ENCODE measurements at places on chromosomes 2 and 18. TPM values are rescaled to one million over a fixed set of nuclear protein-coding genes. Genes with fewer than 3 reads are reported as not detected.

GRCh38 chr2:217949447-217949846 is 53.3 kb downstream of the TNS1 start:
- no peak for DNase-seq

- DNase-seq = no peak
Measured at GRCh38 chr2:118243031-118243430, 154.8 kb downstream of the INSIG2 start.

GRCh38 chr2:239732666-239733010 is 292.5 kb downstream of the NDUFA10 start:
- no peak for DNase-seq

The COL4A4 gene
- 3.6 TPM for polyA plus RNA-seq

The CXCR1 gene
- polyA plus RNA-seq = 0.09 TPM

- DNase-seq = peak; percentile 73
Measured at GRCh38 chr2:172931918-172932520, 143.6 kb upstream of the MAP3K20 start.

GRCh38 chr2:9763356-9764152 is 79.7 kb upstream of the TAF1B start:
- DNase-seq = no peak

- no peak for DNase-seq
Measured at GRCh38 chr2:176646033-176646615, 376.9 kb downstream of the MTX2 start.

DNA sequence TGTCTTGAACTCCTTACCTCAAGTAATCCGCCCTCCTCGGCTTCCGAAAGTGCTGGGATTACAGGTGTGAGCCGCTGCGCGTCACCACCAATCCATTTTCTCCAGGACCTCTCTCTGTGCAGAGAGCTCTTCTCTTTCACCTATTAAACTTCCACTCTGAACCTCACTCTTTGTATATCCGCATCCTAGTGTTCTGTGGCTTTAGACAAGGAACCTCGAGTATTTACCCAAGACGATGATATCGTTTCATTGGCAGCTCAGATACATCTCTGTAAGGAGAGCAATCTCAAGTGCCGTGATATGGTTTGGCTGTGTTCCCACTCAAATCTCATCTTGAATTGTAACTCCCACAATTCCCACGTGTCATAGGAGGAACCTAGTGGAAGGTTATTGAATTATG is 15.1 kb upstream of the WDR33 start:
- DNase-seq = no peak

GRCh38 chr2:237185553-237185925 is 99.8 kb downstream of the COPS8 start:
- DNase-seq = no peak

The ANKRD62 gene
- not detected for polyA plus RNA-seq

GRCh38 chr18:2526329-2526728 is 45.0 kb downstream of the METTL4 start:
- DNase-seq = no peak

DNA sequence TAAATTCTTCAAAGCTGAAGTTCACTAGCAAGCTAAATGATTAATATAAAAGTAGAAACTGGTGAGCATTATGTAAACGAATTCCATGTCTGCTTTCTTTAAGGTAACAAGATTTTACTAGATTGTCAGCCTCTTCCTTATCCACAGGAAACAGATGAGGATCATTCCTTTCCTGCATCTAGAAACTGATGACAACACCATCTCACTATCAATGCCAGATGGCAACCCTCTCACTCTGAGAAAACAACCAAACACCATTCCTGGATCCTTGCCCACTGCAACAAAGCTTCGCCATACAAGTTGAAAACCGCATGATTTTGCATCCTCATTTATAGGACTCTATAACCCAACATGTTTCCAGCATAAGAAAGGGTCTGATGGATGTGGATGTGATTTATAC is 122.9 kb downstream of the ZNF521 start:
- DNase-seq = peak; percentile 42

The INPP5D gene
- 3.6 TPM for polyA plus RNA-seq

GRCh38 chr2:3628800-3629199 is 29.2 kb upstream of the ALLC start:
- peak; percentile 55 for DNase-seq

GRCh38 chr2:152525277-152525838 is 190.4 kb downstream of the FMNL2 start:
- DNase-seq = peak; percentile 63

DNA sequence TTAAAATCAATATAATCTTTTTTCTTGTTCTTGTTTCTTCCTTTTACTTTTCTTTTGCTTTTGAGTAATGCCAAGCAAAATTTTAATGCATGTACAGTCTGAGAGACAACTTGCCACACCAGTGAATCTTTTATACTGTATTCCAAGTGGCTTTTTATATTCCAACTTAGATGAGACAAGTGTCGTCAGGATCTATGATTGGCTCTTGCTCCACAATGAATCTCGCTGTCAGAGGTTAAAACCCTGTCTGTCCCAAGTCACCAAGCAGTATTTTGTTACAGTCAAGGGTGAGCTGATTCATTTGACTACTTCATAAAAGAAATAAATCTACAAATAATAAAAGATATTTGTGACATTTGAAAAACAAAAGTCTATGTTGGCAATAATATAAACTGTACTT is at the start of gene MSTN:
MSTN (minus strand) TSS at position 129 of the 400 bp plus-strand sequence. CDS start 133 bp downstream, outside the sequence.
- no peak for DNase-seq

DNA sequence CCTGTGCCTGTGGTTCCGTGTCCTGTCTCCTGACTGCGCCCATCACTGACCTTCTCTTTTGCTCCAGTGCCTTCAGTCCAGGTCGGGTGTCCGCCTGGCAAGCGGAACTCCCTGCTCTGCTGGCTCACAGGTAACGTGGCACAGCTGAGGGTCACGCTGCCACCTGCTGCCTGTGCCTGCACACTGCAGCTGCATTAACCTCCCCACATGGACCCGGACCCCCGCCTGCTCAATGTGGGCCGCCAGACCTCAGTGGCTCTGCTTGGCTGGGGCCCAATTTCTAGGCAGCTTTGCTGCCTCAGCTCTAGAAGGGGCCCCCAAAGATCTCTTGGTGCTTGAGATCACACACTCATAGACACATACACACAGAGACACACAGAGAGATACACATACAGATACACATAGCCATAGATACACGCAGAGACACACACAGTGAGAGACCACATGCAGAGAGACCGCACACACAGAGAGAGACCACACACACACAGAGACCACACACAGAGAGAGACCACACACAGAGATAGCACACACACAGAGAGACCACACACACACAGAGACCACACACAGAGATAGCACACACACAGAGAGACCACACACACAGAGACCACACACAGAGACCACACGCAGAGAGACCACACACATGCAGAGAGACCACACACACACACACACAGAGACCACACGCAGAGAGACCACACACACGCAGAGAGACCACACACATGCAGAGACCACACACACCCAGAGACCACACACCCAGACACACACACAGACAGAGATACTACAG is 14.9 kb upstream of the CNNM3 start:
- peak; percentile 87 for DNase-seq

DNA sequence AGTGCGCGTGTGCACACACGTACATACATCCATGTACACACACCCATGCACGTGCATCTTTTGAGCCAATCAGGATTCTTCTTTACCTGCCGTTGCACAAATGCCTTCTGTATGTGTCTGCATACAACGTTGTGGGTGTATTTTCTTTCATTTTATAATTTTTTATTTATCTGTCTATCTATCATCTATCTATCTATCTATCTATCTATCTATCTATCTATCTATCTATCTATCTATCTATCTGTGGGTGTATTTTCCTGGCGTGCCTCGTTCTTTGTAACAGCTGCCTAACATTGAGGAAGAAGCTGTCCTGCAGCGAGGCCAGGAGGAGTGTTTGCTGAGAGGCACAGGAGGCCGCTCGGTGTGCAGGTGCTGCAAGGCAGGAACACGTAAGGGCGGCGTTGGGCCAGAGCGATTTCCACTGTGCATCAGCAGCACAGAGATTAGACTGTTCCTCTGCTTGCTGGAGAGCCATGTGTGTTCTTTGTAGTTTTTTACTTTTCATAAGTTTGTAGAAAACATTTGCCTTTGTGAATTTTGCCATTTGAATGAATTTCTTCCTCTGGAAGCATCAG is 84.4 kb downstream of the DGKD start:
- DNase-seq = no peak

- no peak for DNase-seq
Measured at GRCh38 chr18:10995550-10995949, 153.8 kb downstream of the PIEZO2 start.

The C2orf66 gene
- polyA plus RNA-seq = 0.07 TPM

DNA sequence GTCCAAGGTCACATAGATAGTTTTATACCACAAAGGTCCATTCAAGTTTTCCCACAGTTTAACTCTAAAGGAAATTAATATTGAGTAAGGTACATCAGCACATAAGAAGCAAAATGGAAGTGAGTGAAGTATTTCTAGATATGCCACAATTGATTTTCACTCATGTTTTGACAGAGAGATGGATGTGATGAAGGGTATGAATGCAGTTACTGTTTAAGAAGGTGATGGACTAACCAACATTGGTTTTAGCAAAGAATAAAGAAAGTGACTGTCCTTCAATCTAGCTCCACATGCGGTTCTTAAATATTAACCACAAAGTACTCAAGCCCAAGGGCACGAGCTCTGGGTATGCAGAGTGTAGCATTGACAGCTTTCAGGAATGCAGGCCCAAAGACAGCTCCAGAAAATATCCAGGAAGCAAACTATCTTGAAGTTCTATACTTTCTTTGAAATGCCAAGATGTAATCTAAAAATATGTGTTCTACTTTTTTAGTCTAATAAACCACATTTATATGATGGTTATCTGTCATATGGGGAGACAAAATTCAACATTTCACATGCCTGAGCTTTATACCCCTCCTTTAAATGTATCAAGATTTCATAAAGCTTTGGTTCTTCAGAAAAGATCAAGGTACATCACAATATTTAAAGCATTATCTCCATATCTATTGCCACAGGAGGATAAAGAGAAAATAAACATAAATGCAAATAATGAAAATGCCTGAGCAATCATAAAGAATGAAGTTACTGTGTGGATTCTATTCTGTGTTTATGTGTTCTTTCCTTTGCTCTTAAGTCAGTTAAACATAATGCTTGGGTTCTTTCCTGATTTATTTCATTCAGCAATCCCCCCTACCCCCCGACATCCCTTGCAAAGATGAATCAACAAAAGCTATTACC is 6.7 kb upstream of the SCN1A start:
- DNase-seq = no peak

DNA sequence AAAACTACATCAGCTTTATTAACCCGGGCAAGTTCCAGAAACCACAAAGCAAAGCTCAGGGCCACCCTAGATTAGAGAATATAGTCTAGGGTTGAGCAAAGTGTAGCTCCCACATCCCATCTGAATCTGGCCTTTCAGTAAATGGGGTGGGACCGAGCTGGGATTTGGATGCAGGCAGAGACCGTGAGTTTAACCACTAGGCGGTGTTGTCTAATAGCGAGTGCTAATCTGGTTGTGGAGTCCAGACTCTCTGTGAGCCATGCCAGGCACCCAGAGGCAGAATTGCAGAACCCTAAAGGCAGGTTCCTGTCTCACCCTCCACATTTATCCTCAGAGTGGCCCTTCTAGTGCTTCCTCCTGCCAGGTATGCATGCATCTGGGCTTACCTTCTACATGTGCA is 435.9 kb downstream of the TSN start:
- peak; percentile 46 for DNase-seq

GRCh38 chr18:49663899-49664890 is 102.3 kb downstream of the LIPG start:
- DNase-seq = peak; percentile 78

The CARF gene
- 2.8 TPM for polyA plus RNA-seq

The GULP1 gene
- polyA plus RNA-seq = 3.5 TPM

The PPM1G gene
- 35.0 TPM for polyA plus RNA-seq

- DNase-seq = no peak
Measured at GRCh38 chr2:112683550-112684414, 37.0 kb upstream of the NT5DC4 start.

DNA sequence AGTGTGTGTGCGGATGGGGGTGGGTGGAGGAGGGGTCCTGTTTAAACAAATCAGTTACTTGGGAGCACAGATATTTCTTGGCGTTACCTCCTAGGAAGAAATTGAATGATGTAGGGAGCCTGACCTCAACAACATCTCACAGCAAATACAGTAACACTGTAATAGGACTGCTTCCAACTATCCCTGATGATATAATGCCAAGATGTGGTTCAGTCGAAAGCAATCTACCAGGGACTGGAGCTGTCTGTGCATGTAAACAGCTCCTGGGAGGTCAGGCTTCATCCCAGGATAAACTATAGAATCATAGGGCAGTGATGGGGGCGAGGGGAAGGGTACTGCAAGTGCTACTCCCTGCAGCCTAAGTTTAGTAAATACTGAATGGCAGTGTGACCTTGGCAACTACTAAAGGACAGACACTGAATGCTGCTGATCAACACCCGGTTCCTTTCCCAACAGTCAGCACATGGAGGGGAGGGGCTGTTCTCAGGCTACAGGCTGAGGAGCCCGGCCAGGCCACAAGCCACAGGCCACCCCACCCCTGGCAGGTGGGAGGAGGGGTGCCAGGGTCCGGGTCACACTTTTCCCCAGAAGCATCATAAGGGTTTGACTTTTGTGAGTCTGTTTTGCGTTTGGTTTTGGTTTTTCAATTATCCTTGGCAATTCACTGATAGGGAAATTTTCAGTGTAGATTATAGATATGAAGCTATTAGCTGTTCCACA is 85.3 kb upstream of the ZNF397 start:
- DNase-seq = no peak

GRCh38 chr18:35106013-35106844 is 65.0 kb downstream of the MAPRE2 start:
- DNase-seq = no peak

GRCh38 chr2:200829258-200829655 is 17.5 kb downstream of the BZW1 start:
- DNase-seq = no peak

The SERPINB12 gene
- not detected for polyA plus RNA-seq

The ALLC gene
- 0.38 TPM for polyA plus RNA-seq

DNA sequence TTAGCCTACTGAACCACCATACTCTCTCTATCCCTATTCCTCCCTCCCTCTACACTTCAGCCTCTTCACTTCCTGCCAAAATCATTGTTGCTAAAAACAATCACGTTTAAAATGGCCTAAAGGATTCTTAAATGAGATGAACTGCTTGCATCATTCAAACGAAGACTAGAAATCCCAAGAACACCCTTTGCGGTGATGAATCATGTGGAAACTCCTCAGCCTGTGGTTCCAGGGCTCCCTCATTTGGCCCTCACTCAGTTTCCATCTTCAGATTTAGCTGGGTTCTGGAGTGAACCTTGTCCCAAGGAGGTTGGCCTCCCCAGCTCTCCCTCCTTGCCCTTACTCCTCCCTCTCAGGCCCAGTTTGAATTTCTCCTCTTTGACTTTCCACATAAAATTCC is 125.6 kb upstream of the CDC42EP3 start:
- DNase-seq = no peak
